ENCODE measurements at places on chromosomes 7 and 10.

DNA sequence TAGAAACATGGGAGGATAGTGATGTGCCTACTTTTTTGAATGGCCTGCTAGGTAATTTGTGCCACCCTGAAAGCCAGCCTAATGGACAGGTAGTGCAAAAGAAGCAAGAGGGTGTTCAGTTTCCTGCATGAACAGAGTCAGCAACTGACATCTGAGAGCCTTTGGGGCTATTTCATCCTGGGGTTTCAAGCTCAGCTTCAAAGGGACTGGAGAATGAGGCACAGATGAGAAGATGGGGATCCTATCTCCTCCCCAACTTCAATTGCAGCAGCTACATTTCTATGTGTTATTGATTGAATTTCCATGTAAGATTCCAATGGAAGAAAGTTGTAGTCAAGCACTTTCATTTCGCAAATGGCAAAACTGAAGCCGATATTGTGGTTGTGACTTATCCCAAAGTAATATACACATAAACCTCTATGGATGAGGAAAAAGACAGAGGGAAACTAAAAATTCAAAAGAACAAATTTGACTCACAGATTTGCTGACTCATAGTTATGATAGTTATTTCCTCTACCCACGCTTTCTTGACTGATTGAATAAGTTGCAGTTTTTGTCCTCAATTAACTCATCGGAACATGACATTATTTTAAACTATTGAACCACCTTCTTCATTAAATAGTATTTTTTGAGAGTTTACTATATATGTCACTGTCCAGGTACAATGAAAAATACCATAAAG is 42.6 kb upstream of the NRP1 start:
- DNase-seq = no peak

- DNase-seq = no peak
These were observed 6.9 kb upstream of the NUDCD3 start for GRCh38 chr7:44497155-44498027.

DNA sequence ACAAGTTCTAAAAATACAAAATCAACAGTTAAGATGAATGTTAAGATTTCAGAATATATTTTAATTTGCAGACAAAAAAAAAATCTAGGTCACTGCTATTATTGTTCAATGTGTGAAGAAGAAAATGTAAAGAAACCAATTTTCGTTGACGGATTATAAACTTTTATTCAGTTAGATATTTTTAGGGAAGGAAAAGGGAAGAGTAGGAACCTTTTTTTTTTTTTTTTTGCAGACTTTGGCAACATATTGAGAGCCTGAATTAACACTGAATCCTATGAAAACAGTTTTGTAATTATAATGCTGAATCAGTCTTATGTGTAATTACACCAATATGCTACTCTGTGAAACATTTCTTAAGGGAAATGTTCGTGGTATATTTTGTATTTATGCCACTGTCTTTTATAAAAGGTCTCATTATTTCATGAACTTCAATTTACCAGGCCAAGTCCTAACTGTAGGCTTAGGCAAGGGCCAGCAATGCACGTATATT is 106.3 kb downstream of the ST8SIA6 start:
- no peak for DNase-seq

DNA sequence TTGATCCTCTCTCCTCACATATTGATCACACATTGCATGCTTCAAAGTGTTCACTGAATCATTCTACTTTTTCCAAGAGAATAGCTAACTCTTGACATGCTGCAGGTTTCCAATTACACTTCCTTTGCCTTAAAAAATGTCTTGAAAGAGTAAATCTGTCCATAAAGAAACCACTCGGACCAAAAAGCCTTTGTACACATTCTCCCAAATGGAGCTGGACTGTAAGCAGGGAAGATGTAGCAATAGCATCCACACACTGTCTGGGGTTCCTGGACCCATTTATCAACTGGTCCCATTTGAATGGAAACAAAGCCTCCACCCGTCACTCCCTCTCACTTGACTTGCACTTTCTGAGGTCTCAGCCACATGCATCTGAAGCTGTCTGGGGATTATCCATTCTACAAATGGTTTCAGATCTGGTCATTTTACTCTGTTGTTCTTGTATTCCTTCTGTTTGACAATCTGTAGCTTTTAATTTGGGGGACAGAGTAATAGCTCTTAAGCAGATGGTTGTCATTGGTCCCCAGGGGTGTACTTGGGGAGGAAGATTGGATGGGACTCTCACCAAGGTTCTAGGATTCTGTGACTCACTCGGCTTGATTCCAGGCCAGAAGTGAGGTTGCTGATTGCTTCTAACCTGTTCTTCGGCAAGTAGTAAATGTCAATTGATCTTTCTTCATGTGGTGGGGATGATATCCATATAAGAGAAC is 203.5 kb downstream of the HIBADH start:
- no peak for DNase-seq

GRCh38 chr10:184911-185310 is 49.7 kb downstream of the ZMYND11 start:
- DNase-seq = no peak

GRCh38 chr7:65962033-65962432 is 20.0 kb downstream of the GUSB start:
- no peak for DNase-seq

- no peak for DNase-seq
These were observed 98.5 kb downstream of the SLIT1 start for GRCh38 chr10:97087296-97087695.

DNA sequence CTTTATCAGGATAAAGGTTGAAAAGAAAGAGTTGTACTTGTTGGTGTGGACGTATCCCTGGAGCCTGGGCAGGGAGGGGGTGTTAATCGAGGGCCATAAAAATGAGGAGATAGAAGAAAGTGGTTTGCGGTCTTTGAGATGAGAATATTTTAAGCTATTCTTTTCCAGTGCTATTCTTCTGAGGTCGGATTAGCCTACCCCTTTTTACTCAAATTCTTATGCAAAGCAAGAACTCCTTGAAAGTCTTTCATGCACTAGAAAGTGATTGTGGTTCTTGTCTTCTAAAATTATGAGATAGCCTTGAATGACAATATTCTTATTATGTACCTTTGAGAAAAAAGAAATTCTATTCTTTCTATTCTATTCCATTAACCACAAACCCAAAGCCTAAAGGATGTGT is 201.3 kb upstream of the SEMA3C start:
- DNase-seq = no peak

- no peak for DNase-seq
These were observed 46.3 kb upstream of the ELMO1 start for GRCh38 chr7:37494926-37495325.

- DNase-seq = no peak
These were observed 60.0 kb downstream of the RALA start for GRCh38 chr7:39683216-39683845.

DNA sequence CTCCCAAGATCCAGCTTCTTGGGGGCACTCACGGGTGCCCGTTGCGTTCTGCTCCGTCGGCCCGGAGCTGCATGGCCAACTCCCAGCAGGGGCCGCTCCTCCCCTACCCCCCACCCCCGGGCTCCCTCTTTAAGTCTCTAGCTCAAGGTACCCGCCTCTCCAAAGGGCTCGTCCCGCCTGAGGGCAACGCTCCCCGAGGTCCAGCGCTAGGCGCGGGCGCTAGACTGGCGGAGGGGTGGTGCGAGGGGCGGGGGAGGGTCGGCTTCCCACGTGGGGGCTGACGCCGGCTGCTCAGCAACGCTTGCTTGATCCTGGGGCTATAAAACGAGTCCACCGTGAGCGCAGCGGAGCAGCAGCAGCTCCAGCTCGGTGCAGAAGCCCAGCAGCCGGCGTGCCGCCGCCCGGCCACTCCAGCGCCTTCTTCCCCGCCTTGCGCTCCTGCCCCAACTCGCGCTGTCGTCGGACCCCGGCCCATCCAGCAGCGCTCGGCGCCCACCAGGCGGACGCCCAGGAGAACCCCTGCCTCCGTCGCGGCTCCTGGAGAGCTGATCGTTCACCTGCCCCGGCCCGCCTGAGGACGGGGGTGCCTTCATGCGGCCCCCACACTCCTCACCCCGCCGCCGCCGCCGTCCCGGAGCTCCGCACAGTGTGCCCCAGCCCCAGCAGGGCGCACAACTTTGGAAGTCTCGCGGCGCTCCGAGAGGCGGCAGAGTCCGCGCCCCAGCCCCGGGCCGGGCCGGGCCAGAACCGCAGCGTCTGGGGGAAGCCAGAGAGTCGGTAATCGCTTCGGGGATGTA is at the start of gene ADRA2A:
Gene ADRA2A (plus strand): TSS at position 348 of the 797 bp plus-strand sequence. CDS start 968 bp downstream, outside the sequence.
- no peak for DNase-seq

DNA sequence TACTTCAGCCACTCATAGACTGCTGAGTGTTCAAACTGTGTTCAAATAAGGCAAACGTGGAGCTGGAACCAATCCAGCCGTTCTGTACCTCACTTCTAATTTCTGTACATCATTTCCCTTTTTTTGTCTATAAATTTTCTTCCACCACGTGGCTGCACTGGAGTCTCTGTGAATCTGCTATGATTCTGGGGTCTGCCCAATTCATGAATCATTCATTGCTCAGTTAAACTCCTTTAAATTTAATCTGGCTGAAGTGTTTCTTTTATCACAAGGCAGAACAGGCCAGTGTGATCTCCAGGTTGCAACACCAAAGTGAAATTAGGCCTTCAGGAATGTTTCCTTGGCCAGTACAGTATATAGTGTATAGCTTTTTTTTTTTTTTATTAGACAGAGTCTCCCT is 53.5 kb downstream of the DNAJC12 start:
- DNase-seq = no peak

DNA sequence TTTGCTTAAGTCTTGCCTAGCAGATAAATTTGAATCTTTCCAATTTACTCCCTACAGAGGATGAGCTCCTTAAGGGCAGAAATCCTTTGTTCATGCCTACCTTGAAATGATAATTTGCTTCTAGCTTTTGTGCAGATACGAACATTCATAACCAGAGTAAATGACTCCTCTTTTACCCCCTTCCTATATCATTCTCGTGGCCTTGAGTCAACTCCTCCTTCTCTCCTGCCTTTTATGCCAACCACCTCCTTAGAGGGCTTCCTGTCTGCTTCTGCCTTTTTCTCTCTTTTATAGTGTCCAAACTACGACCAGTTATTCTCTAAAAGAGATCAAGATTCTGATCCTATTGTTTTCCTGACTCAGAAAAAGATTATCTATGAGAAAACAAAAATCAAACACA is 36.4 kb downstream of the MYPN start:
- no peak for DNase-seq

GRCh38 chr7:110766864-110767263 is 324.1 kb upstream of the LRRN3 start:
- no peak for DNase-seq

DNA sequence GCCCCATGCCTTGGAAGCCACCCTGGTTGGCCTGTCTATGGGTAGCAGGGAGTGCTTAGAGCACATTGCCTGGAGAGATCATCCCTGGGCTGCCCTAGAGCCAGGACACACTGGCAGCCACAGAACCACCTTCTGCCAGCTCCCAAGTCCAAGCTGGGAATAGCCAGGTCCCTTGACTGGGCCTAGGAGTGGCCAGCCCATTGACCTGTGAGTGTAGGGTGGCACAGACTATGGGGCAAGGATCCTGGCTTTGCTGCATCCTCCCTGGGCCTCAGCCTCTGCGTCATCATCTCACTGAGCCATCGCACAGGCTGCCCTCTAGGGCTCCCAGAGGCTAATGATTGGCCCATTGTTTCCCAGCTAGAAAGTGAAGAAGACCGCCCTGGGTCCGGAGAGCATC is 7.0 kb downstream of the AQP1 start:
- no peak for DNase-seq

- no peak for DNase-seq
These were observed 91.8 kb downstream of the ZMYND11 start for GRCh38 chr10:227014-227413.

- no peak for DNase-seq
These were observed 86.4 kb upstream of the SAMD8 start for GRCh38 chr10:75024971-75025523.

DNA sequence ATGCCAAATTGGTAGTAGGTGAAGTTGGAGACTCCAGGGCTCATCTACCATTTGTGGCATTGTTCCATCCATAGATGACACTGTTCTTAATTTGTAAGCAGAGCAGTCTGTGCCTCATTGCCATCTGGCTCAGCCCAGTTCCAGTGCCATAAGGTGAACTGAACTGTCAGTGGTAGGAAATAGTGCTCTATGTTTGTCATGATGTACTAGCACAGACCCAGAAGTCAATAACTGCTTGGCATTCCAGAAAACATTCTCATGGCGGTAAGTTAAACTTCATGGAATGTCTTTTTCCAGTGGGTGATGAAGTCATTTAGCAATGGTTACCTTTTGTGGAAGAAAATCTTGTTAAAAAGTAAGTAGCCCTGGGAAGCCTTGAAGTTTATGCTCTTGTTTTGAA is 302.7 kb downstream of the SUGCT start:
- no peak for DNase-seq

DNA sequence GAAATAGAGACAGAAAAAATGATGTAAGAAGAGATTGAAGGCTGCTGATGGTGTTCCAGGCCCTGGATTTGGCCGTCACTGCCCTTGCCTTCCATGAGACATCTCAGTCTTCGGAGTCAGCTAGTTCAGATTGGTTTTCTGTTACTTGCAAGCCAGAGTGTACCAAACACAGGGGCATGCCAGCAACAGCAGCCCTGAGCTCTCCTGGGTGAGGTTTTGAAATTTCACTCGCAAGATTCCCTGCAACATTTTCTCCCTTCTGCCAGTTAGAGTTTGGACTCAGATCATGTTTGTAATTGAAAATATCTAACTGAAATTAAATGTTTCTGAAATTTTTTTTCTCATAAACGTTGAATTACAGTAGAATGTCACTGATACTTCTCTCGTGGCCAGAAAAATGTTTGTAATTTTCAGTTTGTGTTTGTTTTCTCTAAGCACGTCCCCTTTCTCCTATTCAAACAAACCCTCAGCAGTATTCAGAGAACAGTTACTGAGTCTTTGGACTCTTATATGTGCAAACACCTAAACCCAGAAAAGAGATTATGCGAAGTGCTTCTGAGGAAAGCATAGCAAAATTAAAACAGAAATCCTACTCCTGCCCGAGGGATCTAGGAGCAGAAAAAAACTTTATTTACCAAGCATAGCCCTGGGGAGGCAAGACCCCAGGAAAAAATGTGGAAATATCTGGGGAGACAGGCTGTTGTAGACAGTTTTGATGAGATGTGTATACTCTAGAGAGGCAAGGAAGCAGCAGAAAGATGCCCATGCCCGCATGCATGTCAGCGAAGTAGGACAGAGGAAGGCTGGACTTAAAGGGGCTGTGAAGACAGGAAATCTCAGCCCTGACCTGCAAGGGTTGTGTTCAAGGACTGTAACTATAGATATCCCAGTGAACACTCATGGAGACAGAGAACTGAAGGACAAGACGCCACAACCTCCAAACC is 43.0 kb upstream of the NAMPT start:
- no peak for DNase-seq

- no peak for DNase-seq
These were observed 35.1 kb downstream of the EGFR start for GRCh38 chr7:55053651-55054571.

- no peak for DNase-seq
These were observed 613.9 kb upstream of the IGFBP3 start for GRCh38 chr7:46534664-46535588.

- DNase-seq = no peak
These were observed 34.4 kb upstream of the OTUD1 start for GRCh38 chr10:23404461-23404980.

Data from activated naive CD4-positive, alpha-beta T cell (primary cell).